ENCODE measurements at places on chromosomes 13 and 19. TPM values are rescaled to one million over a fixed set of nuclear protein-coding genes. Genes with fewer than 3 reads are reported as not detected.

The MYO1F gene
- 0.50 TPM for total RNA-seq

The ZNF211 gene
- total RNA-seq: 13.1 TPM

The DAND5 gene
- 0.57 TPM for total RNA-seq

The CERS4 gene
- total RNA-seq: 16.3 TPM

The CEP89 gene
- 29.8 TPM for total RNA-seq

The WTIP gene
- total RNA-seq: 41.6 TPM

The ZNF296 gene
- 0.12 TPM for total RNA-seq

The ZNF429 gene
- total RNA-seq: 6.7 TPM

The ZNF547 gene
- total RNA-seq: 2.9 TPM

Data from chondrocyte (in vitro differentiated cells).